ENCODE measurements at places on chromosomes 6 and 20.

- no peak for DNase-seq
Measured at GRCh38 chr20:50721881-50722281, 9.5 kb upstream of the PARD6B start.

DNA sequence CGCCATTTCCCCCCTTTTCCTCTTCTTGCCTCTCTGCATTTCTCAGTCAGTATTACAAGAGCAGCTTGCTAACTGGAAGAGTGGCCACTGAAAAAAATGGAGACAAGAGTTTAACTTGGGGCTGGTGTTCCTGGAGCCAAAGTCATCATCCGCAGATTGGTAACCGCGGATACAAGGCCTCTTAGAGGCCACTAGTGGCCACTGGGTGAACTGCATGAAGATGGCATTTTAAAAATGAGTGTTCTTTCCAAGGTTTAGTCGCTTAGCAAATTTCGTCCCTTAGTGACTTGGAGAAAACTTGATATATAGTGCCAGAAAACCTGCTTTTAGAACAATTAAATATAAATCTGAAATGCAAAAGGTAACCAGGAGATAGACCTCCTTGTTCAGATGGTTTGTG is 4.8 kb downstream of the F13A1 start:
- peak; percentile 16 for DNase-seq

DNA sequence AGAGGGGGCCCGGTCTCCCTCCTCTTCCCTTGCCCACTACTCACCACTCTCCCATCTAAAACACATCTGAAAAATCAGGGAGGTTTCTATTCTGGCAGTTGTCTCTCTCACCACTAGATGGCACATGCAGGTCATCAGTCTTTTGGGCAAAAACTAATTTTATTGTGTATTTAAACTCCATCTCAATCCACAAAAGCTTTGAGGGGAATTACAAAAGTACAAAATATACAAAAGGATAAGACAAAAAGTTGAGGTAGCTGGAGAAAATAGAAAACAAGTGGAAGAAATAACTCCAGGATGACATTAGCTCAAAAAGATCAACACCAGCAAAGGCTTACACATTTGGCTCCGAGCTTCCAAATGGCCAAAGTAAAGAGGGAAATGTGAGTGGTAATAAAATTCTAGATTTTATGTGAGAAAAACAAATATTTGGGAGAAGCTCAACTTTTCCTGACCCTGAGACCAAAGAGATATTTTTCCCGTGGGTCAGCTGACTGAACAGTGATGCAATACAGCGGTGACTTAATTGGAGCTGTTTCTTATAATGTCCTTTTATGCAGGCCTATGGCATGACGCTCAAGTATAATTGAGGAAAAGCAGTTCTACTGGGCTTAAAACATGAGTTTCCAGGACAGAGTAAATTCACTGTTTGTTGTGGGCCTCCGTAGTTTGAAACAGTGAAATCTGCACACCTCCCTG is 79.8 kb upstream of the CHD6 start:
- DNase-seq, result peak; percentile 14

- no peak for DNase-seq
Measured at GRCh38 chr20:52482044-52482443, 290.5 kb upstream of the ZFP64 start.

DNA sequence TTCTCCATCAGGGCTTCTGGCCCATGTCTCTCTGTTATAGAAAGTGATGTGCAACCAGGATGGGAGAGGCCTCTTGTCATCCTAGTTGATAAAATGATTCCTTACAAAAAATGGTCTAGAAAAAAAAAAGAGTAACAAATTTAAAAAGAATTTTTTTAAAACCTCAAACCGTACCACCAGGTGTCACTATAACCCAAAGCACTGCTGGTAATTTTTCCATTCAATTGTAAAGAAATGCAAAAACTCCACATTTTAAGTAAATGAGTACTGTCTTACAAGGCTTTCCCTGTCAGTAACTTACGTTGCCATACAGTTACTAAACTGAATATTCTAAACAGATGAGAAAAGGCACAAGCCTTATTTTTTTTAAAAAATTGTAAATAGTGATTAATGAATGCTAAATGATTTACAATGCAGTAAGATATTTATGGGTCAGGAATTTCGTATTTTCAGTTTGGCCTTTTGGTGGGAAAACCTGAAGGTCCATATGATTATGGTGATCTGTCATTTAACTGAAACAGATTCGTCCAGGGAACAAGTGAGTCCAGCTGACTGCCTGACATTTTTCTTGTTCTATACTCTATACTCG is 95.4 kb downstream of the OGFRL1 start:
- DNase-seq, result no peak

- DNase-seq, result no peak
Measured at GRCh38 chr6:90021711-90022110, 127.4 kb downstream of the GJA10 start.

- DNase-seq, result no peak
Measured at GRCh38 chr6:17565399-17565798, 34.7 kb upstream of the FAM8A1 start.

DNA sequence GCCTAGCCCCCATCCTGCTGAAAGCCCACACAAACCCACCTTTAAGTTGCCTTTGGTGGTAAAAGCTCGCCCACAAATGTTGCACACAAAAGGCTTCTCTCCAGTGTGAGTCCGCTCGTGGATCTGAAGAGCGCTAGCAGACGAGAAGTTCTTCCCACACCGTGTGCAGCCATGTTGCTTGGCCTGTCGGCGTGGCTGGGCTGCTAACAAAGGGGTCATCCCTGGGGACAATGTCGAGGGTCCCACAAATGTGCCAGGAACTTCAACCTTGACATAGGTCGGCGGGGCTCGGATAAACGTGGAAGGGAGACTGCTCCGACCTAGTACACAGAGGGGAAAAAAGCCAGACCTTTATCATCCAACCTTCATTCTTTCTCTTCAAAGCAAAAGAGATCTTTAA is 13.5 kb downstream of the SALL4 start:
- no peak for DNase-seq

- DNase-seq, result no peak
Measured at GRCh38 chr6:127976796-127977195, 75.9 kb upstream of the THEMIS start.

Measured in NCI-H1930 (cell line).